ENCODE measurements at places on chromosomes 4 and X.

- no peak for DNase-seq
These were observed 47.5 kb upstream of the SPANXN4 start for GRCh38 chrX:142978130-142978684.

- no peak for DNase-seq
These were observed 37.3 kb upstream of the MBTPS2 start for GRCh38 chrX:21802054-21802670.

DNA sequence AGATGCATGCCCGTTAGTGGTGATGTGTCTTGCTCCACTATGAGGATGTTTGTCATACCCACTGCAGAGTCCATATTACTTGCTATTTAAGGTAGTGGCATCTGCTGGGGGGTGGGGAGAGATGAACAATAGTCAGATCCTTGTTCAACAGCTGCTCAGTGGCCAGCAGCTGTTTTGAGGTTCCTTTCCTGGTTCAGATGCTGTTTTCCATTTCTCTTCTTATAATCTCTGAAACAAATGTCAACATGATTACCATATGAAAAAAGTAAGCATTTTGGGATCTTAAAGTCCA is 1567.9 kb upstream of the TENM3 start:
- no peak for DNase-seq

DNA sequence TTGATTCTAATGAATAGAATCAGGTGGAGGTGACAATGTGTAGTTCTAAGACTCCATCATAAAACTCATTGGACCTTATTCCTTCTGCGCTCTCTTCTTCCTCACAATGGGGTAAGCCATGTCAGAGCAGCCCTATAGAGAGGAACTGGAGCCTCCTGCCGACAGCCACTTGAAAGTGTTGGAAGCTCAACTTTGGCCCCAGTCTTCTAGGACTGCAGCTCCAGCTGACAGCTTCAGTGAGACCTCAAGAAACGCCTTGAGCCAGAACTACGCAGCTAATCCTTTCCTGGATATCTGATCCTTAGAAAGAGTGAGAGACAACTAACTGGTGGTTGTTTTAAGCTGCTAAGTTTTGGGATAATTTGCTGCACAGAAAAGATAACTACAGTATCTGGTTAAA is 22.1 kb upstream of the ADH7 start:
- DNase-seq, result no peak

DNA sequence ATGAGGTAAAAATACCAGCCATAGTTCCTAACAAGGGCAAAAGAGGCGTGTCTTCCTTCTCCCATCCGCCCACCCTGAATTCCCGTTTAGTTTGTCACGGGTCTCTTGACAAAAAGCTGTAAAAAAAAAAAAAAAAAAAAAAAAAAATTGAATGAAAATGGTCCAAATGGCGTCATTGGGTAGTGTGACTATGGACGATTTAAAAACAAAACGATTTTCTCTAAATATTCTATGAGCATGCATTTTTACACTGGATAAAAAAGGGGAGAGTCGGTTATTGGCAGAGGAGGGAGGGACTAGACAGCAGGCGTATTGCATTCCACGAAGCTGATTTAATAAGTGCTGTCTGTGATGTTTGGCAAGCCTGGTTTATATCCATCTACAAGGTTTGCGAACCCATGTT is at the start of gene FAM133A:
TSS of gene FAM133A (plus strand) at position 338 of the 403 bp plus-strand sequence. CDS start 35,214 bp downstream, outside the sequence.
- no peak for DNase-seq

GRCh38 chr4:164779811-164780216 is 25.9 kb downstream of the SMIM31 start:
- DNase-seq, result no peak
